ENCODE measurements at places on chromosomes 3 and 15.

DNA sequence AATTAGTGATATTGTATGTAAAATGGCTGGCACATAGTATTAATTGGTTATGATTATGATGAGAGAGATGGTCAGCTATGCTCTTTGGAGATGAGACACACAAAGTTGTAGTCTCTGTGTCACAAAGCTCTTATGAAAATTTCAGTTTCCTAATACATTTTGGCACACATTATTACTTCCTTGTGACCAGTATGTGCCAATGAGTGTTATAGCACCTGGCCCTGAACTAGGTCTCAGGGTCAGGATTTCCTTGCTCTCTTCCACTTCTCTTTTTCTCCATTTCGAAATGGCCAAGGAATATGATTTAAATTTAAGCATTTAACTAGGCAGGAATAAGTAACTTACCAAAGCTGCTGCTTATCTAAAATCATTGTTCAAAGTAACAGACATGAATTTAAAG, 28.0 kb downstream of the TIPARP start:
- no peak for DNase-seq

DNA sequence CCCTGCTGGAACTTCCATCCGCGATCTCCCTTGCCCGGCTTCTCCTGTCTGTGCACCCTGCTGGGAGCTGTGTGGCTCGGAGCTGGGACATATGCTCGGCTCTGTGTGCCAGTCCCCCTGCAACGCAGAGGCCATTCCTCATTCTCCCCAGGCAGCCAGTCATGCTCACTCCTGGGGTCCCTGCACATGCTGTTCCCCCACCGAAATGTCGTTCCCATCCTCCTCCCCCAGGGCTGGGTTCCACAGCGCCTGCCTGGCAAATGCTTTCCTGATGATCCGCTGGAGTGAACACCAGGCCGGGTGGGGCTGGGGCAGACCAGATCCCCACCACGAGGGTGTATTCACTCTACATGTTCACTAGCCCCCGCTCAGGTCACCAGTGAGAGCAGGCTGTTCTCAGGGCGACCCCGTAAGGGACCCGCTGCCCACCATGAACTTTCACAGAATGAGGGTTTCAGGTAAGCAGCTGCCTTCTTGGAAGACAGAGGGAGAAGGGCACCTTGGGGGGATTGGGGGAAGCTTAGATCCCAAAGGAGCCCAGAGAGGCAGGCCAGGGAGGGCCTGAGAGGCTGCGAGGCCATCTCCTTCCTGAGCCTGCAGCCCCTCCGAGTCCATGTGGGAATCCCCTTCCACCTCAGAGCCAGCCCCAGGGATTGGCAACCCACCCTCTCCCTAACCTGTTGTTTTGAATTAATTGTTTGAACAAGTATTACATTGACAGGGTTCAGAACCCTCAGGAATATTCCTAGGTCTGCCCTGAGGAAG, 88.7 kb upstream of the IQSEC1 start:
- peak; percentile 23 for DNase-seq

DNA sequence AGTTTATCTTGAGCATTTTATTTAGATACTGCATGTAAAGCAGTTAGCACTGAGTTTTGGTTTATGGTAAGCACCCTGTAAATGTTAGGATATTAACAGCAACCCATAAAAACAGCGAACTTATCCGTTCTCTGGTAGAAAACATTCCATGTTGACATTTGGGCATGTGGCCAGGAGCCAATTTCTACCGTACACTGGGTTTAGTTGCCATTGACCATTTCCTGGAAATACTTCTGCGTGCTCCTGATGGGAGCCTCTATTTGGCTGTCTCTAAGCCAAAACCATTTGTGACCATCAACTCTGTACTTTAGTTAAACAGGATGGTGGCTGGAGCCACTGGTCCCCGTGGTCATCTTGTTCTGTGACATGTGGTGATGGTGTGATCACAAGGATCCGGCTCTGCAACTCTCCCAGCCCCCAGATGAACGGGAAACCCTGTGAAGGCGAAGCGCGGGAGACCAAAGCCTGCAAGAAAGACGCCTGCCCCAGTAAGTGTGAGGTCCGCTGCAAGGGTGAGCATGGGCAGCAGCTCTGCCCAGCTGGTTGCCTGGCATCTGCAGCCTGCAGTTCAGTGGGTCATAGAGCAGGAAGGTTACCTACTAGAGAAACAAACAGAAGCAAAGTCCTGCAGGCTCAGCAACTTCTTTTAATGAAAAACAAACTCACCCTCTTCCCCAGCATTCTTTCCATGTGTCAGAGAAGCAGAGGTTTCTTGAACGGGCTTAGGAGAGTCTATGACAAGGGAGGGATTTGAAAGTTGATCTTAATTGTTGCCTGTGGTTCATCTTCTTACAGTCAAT, 7.1 kb downstream of the THBS1 start:
- DNase-seq: no peak

- DNase-seq: no peak
Measured at GRCh38 chr3:178518660-178519396, 17.4 kb upstream of the KCNMB2 start.

- DNase-seq: no peak
Measured at GRCh38 chr3:46707601-46708011, 6.4 kb downstream of the TMIE start.

- DNase-seq: no peak
Measured at GRCh38 chr3:16286161-16286560, 21.1 kb downstream of the OXNAD1 start.

DNA sequence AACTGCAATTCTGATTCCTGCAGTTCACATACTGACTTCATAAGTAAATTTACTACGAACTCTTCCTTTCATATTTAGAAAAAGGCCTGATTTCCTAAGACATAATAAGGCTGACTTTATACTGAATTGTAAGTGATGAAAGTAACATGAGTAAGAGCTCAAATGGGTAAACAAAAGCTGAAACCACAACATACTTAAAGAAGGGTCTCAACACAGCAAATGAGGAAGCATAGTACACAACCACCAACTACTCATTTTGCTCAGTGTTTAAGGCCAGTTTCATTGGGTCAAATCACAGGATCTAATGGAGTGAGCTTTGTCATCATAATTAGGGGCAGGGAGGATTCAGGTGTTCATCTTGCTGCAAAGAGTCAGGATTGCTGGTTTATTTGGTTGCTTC, 81.4 kb downstream of the SETD2 start:
- no peak for DNase-seq

GRCh38 chr15:100310041-100310405, 31.8 kb downstream of the ADAMTS17 start:
- no peak for DNase-seq

GRCh38 chr3:111351334-111351733, 190.7 kb upstream of the CD96 start:
- DNase-seq: no peak

DNA sequence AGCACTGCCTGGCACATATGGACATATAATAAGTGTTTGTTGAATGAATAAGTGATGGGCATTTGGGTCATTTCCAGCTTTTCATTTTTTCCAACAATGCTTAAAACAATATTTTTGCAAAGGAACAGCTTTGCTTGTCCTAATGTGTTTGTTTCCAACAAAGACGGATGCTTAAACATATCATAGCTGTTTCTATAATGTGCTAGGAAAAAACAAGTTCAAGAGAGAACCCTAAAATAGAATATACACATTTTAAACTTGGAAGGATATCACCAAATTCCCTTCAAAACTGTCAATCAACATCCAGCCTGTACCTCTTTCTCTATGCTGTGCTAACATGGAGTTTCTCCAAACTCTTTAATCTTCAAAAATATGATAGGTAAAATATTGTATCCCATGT, 224.5 kb upstream of the WNT5A start:
- DNase-seq: no peak

DNA sequence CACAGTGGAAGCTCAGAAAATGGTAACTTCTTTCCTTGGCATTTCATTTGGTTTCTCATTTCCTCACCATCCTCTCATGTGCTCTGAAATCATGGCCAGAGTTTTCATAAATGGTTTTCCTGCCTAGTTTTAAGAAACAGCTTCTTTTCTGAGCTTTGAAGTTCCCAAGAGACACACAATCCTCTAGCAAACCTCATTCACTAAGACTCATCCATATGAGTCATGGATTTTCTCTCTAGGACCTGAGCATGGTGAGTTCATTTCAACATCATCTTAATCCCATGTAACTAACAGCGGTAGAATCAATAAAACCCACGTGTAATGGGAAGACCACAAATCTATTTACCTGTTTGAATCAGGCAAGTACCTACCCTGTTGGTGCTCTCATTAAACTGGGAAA, 274.5 kb upstream of the LRTM1 start:
- no peak for DNase-seq

DNA sequence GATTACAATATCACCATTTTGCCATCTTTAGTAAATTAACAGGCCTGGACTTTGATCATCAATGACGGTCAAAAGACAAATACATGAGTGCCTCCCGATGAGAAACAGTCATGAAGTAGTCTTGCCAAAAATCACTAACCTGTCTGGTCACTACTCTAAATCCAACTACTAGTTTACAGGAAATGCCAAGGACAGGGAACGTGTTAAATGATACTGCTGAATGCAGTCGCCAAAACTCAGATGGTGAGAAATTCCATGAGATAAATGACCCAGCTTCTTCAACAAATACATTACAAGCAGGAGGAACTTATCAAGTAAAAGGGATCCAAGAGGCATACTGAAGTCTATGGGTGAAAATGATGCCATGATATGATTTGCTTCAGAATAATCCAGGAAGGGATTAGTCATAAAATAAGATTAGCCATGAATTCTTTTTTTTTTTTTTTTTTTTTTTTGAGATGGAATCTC, 35.8 kb upstream of the ATP13A3 start:
- DNase-seq: no peak

GRCh38 chr15:70633103-70633831, 130.1 kb downstream of the UACA start:
- DNase-seq: peak; percentile 68

- DNase-seq: no peak
Measured at GRCh38 chr15:100308213-100308600, 33.6 kb downstream of the ADAMTS17 start.

GRCh38 chr3:49723296-49723627, 489 bp downstream of the GMPPB start:
- peak; percentile 69 for DNase-seq

- peak; percentile 79 for DNase-seq
Measured at GRCh38 chr15:50051811-50052419, 67.1 kb downstream of the ATP8B4 start.

DNA sequence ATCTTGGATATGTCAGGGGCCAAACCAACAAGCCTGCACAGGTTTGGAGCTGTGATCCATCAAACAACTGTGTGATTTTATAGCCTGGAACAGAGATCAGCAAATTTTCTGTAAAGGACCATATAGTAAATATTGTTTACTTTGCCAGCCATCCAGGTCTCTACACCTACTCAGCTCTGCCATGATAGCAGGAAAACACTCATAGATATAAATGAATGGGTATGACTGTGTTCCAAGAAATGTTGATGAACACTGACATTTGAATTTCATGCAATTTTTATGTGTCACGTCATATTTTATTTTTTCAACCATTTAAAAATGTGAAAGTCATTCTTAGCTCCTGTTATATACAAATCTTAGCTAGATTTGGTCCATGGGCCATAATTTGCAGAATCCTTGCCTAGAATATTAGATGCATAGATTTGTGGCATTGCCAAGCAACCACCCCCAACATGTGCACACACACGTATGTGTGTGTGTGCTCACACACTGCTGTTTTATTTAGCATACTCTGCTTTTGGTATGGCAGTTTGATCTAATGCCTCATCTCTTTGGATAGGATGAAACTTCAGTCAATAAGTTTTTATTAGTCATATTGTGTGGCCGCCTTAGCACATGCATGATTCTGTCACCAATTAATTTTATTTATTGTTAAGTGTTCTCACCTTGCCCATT, 6.4 kb downstream of the ATXN7 start:
- DNase-seq: no peak

DNA sequence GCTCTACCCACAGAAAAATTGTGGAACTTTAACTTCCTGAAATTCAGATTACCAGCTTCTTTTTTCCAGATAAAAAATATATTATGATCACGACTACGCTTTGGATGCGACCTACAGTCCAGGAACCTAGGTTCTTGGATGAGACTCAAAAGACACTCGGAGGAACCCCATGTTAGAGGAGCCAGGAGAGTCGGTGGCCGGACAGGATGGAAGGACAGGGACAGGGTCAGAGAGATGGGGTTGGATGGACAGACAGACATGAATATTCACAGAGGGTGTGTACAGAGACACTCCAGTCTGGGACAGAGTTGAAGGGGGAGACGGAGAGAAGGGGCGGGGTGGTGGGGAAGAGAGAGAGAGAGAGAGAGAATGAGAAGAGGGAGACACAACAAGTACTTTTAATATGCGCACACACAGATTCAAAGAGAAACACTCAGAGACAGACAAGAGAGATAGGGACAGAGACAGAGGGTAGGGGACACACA, 9.5 kb downstream of the FAM3D start:
- DNase-seq: no peak

- no peak for DNase-seq
Measured at GRCh38 chr3:30501526-30501925, 104.9 kb upstream of the TGFBR2 start.

GRCh38 chr3:58250093-58250707, 12.6 kb downstream of the ABHD6 start:
- DNase-seq: no peak

- DNase-seq: no peak
Measured at GRCh38 chr3:43223670-43224364, 62.5 kb upstream of the SNRK start.

GRCh38 chr15:31439328-31439727, 112.7 kb downstream of the KLF13 start:
- DNase-seq: peak; percentile 66

DNA sequence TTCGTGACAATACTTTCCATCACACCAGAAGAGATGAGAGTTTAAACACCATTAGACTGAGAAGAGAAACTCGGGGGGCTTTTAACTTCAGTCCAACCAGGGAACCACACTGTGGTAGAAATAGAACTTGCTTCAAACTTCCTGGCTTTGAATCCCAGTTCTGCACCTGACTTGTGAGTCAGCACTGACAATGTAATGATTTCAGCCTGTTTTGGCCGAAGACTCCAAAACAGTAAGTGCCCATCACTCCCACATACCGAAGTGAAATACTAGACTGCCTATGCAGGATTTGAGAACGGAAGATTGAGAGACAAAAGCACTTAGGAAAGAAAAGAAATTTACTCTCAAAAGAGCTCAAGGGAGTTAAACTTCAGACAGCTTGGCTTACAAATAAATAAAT, 27.0 kb downstream of the C2CD4B start:
- DNase-seq: no peak

- peak; percentile 82 for DNase-seq
Measured at GRCh38 chr15:51162865-51163762, 68.4 kb upstream of the TNFAIP8L3 start.

DNA sequence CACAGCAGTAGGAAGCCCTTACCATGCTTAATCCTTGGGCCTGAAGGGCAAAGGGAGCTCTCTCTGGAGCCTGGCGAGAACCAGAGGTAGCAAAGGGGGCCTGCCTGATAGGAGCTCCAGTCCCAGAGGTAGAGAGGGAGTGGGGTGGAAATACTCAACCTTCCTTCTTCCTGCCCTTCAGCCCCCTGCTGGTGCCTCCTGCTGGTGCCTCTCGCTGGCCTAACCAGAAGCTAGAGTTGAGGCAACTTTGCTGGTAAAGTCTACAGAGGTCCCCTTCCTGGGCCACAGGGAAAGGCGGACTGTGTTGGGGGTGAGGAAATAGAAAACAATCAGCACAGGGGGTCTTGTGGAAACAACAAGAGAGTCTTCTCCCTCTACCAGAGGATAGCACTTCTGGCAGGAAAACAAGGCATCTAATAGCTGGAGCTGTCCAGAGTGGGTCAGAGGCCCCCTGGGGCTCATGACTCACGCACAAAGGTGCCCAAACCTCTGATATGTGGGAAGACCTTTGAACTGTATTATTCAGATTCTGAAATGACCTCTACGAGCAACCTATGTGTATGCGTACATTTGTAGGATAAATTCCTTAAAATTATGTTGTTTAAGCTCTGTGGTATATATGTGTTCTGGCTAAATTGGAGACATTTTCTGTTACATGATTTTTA, 133.9 kb downstream of the LRRC28 start:
- peak; percentile 46 for DNase-seq

All from GM23338 (cell line).